ENCODE measurements at places on chromosomes 6 and 20. TPM values are rescaled to one million over a fixed set of nuclear protein-coding genes. Genes with fewer than 3 reads are reported as not detected.
A peak's percentile ranks its signal among the peaks of the same experiment; 100 is the strongest.

The ABHD16B gene
- not detected for total RNA-seq

DNA sequence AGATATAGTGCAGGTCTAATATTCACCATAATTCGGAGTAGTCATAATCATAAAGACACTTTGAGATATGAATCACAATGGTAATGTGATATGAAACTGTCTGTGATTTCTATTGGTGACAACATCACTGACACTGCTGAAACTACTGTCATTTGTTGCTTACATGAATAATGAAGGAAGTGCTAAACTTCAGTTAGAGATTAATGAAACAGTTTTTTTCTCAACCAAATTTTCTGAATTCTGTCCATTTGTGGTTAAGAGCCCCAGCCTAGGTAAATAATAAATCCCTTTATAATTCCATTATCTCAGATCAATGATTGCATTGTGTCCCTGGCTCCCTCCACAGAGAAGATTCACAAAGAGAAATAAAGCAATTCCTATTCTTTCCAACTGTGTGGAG lies 122.6 kb downstream of the HIVEP2 start:
- no peak for DNase-seq

The XRN2 gene
- 19.5 TPM for total RNA-seq

DNA sequence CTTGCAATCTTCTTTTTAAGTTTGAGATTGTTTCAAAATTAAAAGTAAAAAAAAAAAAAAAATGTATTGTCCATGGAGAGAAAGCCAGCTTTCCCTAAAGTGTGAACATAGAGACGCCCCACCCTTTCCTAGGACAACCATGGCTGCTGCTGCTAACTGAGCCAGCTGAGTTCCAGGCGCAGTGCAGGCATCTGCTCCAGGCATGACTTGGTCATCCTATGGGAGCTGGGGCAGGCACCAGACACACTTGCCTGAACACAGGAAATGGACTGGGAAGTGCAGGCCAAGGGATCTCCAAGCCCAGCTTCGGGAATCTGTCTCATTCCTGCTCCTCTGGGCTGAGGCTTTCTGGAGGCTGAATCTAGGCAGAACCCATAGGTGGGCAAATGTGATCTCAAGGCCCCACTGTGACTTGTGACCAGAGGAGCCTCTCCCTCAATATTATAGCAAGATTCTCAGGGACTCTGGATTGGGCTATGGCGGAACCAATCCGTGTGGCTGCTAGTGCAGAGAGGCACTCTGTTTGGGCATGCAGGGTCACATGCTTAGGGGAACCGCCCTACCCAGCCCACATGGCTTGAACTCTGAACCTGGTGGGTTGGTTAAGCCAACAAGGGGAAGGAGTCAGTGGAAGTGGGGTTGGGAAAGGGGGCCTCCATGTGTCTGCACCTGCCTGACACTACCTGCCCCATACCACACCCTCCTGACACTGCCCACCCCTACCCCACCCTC lies 138.2 kb upstream of the CST7 start:
- DNase-seq: no peak

GRCh38 chr6:141833001-141833655 lies 299.6 kb upstream of the GJE1 start:
- no peak for DNase-seq

DNA sequence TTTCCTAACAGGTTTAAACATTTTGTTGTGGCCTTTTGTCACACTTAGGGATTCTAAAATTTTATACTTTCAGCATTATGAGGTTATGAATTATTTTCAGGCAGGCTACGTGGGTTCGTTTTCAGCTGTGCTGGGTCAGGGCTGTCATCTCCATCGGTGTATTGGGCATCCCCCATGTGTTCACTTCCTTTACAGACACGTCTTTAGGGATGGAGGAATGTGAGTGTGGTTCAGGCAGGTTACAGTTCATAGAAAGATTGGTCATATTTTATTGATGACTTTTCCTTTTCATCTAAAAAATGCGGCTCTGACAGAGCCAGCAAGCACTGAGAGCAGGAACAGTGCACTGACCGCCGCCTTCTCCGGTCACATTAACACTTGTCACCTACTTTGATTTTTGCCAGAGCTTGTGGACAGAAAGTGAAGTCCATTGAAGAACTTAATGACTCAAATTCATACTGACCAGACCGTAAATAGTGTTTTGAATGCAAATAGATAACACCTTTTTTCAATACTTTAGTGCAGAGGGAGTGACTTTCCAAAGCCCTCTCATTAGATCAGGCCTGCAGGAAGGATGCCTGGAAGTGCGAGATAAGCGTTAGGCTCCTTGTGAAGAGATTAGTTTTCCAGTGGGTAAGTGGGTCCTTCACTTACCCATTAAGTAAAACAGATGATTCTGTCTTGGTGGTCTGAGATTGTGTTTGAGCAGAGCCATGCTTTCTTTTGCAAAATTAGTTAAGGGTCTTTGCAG lies 113.1 kb downstream of the TIAM2 start:
- DNase-seq: no peak

DNA sequence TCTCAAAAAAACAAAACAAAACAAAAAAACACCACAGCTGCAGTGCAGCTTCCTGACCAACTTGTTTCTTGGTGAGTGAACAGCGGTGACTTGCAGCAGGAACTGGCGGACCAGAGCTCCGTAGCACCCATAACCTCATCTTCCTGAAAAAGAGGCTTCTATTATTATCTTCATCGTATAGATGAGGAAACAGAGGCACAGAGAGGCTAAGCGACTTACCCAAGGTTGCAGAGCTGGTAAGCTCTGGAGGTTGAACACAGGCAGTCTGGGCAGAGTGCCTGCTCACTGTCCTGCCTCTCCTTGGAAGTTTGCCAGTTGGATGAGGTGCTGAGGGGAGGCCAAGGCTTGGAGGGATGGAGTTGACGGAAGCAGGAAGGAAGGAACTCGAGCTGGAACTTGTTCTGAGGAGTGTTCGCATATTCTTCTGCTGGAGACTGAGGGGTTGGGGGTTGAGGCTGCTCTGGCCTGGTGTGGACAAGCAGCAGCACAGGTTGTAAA lies 47.9 kb upstream of the CCDC167 start:
- DNase-seq: no peak

- DNase-seq: no peak
These were observed 159.7 kb upstream of the KCNG1 start for GRCh38 chr20:51182571-51182970.

GRCh38 chr20:478010-478948 lies 15.9 kb upstream of the TBC1D20 start:
- DNase-seq: no peak

DNA sequence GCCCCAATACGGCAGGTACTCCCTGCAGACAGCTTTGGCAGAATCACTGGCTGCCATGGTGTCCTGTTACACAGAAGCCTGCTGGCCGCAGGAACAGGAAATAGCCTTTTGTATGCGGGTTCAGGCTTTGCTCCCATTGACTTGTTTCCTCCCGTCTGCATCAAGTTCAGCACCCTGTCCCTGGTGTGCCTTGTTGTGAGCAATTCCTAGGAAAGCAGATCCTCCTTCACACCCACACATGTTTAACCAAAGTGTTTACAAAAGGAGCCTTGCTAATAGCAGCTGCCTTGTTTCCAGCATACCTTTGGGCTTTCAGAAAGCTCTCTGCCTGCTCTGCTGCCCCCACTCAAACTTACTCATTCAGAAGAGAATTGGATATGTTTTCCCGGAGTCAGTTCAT lies 127.2 kb upstream of the SUPT3H start:
- DNase-seq: no peak

- no peak for DNase-seq
These were observed at the start of gene FNDC1 for GRCh38 chr6:159169193-159169555. FNDC1 (plus strand) TSS chr6:159169400; CDS start chr6:159169597, 197 bp downstream.

The CST3 gene
- total RNA-seq: 2,609 TPM

DNA sequence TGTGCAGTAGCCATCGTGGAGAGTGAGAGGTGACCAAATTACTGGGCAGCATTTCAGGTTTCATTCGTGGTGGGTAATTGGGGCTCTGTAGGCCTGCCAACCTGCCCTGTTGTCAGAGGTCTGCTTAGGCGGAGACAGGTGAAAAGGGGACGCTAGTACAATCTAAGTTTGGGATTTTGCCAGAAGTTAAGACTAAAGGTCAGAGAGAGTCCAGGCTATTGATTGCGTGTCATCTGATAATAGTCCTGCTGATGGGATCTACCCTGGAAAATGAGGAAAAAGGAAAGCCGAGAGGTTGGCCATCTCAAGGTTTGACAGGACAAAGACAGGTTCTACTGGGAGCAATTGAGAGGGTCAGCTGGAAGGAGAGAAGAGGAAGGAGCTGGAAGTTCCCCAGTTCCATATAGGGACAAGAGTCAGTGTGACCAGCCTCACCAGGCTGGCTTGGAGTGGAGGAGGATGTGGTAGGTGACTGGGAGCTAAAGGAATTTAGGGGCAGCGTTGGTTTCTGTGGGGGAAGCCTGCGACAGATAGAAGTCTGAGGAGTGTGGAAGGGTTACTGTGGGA lies 10.9 kb downstream of the ARFGEF2 start:
- DNase-seq: no peak

GRCh38 chr20:19577692-19578091 lies 180.4 kb upstream of the RIN2 start:
- DNase-seq: no peak

The CD83 gene
- total RNA-seq: 0.11 TPM

The RTF2 gene
- 54.5 TPM for total RNA-seq

GRCh38 chr20:3101737-3102574 lies 17.4 kb upstream of the AVP start:
- DNase-seq: no peak

The CST1 gene
- not detected for total RNA-seq

GRCh38 chr20:48025051-48025515 lies 239.8 kb upstream of the SULF2 start:
- DNase-seq: no peak

GRCh38 chr6:6758915-6759654 lies 170.6 kb downstream of the LY86 start:
- peak; percentile 74 for DNase-seq

- no peak for DNase-seq
These were observed 12.2 kb upstream of the HBS1L start for GRCh38 chr6:135066806-135067205.

DNA sequence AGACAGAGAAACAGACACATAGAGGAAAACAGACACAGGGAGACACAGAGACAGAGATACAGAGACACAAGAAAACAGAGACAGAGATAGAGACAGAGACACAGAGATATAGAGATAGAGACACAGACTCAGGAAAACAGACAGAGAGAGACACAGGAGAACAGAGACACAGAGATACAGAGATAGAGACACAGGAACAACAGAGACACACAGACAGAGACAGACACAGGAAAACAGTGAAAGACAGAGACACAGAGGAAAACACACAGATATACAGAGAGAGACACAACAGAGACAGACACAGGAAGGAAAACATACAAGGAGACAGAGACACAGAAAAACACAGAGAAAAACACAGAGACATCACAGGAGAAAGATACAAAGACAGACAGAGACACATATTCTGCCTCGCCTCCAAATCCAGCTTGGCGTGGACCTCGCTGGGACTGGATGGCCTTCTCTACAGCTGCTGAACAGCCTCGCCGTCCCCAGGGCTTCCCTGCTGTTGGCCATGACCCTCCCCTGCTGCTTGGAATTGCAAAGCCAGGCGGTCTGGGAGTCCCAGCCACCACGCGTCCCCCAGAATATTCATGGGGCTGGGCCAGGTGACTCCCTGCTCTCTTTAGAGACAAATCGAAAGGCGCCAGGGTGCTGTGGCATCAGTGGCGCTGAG lies 36.8 kb downstream of the NTSR1 start:
- DNase-seq: no peak

The LY6G6F gene
- total RNA-seq: not detected

- no peak for DNase-seq
These were observed 5.5 kb downstream of the SFT2D1 start for GRCh38 chr6:166336847-166337246.

GRCh38 chr20:22387452-22387851 lies 196.9 kb downstream of the FOXA2 start:
- DNase-seq: no peak

The ZNF334 gene
- total RNA-seq: not detected

DNA sequence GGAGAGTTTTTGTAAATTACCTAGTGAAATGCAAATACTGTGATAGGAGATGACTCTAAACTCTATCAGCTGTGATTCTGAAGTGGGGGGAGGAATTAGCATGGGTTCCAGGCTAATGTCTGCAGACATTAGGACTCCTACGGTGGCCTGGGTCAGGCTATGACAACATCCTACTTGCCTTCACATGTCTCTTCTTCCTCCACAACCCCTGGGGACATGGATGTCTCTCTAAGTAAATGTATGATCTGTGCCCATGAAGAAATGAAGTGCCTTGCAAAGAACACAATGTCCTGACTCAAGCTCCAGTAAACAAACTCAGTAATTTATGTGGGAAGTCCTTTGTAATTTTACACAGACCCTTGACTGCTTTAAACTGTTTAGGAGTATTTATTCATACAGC lies 165.8 kb upstream of the EEF1E1 start:
- DNase-seq: no peak

The TP53TG5 gene
- not detected for total RNA-seq

The PI16 gene
- total RNA-seq: 33.5 TPM

DNA sequence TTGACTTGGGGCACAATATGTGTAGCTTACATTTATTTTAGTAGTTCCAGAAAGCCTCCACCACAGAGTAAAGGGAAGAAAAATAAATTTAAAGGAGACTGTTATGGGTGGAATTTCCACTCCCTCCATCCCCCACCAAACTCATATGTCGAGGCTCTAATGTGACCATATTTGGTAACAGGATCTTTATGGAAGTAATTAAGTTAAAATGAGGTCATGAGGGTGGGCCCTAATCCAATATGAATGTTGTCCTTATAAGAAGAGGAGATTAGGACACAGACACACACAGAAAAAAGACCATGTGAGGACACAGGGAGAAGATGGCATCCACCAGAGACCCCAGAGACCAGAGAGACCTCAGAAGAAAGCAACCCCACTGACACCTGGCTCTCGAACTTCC lies 189.7 kb downstream of the EDN1 start:
- no peak for DNase-seq

GRCh38 chr6:56694002-56694401 lies 51.3 kb upstream of the DST start:
- no peak for DNase-seq

- no peak for DNase-seq
These were observed 144.4 kb upstream of the EXOC2 start for GRCh38 chr6:837380-837779.

The CCR6 gene
- total RNA-seq: not detected

GRCh38 chr6:34182751-34183531 lies 37.1 kb upstream of the GRM4 start:
- peak; percentile 62 for DNase-seq

DNA sequence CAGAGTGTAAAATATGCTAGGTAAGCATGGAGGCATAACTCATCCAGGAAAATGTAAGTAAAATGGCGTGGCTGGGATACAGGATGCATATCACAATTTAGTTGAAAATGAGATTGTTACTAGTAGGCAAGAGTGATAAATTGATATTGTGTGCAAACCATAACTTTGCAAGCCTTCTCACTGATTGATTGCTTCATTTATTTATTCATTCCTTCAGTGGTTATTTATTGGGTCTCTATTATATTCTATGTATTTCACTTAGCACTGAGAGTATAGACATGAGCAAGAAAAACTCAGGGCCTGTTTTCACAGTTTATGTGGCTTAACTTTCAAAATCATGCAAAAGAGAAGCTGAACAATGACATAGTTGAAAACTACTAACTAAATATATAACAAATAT lies 241.0 kb upstream of the EYS start:
- no peak for DNase-seq

The PRSS16 gene
- total RNA-seq: not detected

The DNAAF9 gene
- 10.9 TPM for total RNA-seq

GRCh38 chr6:11929241-11929835 lies 82.8 kb upstream of the HIVEP1 start:
- DNase-seq: no peak

All from ascending aorta (tissue), 2 donors.